ENCODE measurements at places on chromosomes 3 and 15. TPM values are rescaled to one million over a fixed set of nuclear protein-coding genes. Genes with fewer than 3 reads are reported as not detected.

DNA sequence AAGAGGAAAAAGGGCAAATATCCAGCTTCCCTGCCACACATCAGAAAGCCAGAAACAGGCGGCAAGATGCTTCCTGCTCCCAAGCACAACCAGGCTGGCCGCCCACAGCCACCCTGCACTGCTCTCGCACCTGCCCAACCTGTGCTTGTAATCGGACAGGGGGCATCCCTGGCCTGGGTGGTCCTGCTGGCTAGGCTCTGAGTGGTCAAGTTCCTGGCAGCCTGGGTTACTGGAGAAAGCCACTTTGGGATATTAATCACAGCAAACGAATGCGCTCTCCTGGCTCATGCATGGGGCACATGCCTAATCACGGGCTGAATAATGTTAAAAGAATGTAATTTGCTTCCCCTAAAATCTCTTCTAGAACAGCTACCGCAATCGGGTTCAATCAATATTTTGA, 442.4 kb downstream of the MCTP2 start:
- no peak for DNase-seq

DNA sequence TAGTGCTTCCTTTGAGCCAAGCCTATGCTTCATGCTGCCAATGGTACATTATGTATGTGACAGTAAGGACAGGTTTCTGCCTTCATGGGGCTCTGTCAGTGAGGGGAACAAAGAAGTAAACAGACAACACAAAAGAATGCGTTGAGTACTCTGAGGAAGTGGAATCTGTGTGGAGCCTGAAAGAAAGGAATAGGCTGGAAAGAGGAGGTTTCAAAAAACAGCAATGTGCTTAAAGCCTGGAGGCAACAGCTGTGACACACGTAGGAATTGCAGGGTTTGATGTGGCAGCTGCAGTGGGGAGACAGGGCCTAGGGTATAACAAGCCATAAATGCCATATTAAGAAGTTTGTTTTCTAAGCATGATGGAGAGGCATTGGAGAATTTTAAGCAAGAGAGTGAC, 316.7 kb downstream of the CLSTN2 start:
- no peak for DNase-seq

DNA sequence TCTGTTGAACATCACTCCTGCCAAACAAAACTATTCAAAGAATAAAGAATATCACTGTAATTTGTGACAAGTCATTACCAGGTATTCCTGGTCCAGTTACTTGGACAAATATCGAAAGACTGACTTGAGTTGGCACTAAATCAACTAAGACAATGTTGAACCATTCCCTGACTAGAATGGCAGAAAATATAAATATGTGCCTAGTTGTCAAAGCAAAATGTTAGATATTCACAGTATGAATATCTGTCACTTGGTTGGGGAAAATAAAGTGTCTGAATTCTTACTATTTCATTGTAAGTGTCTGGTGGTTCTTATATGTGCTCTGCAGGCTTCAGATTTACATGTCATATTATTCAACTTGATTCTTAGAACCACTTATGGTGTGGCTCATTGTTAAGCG, 470.2 kb downstream of the NAALADL2 start:
- DNase-seq, result no peak

- no peak for DNase-seq
Measured at GRCh38 chr3:181629711-181630110, 82.0 kb upstream of the SOX2 start.

The EPHA3 gene
- 0.47 TPM for polyA plus RNA-seq
